ENCODE measurements at places on chromosomes 1 and 21.
A peak's percentile ranks its signal among the peaks of the same experiment; 100 is the strongest.

GRCh38 chr1:108478429-108479015 is 28.4 kb downstream of the NBPF6 start:
- no peak for DNase-seq

DNA sequence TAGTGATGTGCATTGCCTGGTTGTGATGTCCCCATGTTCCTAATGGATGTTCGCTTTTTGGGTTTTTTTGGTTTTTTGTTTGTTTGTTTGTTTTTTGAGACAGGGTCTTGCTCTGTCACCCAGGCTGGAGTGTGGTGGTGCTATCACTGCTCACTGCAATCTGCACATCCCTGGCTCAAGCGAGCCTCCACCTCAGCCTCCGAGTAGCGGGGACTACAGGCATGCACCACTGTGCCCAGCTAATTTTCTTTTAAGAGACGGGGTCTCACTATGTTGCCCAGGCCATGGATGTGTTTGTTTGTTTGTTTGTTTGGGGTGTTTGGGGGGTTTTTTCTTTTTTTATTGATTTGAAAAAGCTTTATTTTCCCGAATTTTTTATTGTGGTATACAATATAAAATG is 2.1 kb downstream of the COL6A2 start:
- DNase-seq: no peak

DNA sequence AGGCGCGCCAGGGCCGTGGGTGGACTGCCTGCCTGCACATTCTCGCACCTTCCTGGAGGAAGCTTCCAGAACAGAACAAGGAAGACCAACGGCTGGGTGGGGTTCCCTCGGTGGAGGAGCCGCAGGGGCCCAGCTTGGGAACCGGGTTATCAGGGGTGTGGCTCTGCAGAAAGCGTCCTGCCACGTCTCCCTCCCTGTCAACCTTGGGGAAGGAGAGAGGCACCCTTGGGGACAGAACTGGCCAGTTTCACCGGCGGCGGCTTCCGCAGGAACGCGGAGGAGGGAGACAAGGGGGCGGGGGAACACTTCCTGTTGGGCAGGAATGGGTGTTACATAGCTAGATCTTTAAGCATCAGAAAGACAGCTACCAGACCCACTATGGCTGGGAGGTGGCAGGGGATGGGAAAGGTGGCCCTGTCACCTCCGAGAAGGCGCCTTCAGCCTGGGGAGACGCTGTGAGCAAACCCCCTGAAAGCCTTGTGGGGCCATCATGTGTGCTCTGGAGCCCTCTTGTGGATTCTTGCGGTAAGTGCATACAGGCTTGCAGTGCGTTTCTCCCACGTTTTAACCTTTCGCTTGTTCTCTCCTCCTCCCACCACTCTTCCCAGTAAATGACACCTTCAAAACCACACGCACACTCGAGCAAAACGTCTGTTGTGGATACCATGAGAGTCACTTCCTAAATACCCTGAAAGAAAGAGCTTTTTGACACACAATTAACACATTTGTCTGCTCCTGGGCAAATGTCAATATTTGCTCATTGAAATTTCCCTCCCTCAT is 3.8 kb upstream of the PLEKHA6 start:
- DNase-seq: peak; percentile 71

DNA sequence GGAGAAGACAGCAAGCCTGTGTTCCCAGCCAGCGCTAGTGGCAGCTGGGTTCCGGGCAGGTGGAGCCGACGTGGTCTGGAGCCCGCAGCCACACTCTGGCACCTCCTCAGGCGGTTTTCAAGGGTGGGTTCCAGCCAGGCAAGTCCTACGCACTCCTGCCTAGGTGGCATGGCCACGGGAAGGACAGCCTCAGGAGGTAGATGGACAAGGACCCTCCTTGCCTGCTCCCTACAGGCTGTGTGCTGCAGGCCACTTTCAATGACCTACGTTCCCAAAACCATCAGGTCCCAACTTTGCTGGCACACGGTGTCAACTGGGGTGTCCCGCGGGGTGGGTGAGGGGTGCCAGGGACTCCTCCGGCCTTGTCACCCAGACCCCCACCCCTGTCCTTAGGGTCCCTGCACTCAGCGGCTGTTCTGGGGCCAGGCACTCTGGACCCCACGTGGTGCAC is 6.7 kb upstream of the PTGER3 start:
- DNase-seq: no peak

DNA sequence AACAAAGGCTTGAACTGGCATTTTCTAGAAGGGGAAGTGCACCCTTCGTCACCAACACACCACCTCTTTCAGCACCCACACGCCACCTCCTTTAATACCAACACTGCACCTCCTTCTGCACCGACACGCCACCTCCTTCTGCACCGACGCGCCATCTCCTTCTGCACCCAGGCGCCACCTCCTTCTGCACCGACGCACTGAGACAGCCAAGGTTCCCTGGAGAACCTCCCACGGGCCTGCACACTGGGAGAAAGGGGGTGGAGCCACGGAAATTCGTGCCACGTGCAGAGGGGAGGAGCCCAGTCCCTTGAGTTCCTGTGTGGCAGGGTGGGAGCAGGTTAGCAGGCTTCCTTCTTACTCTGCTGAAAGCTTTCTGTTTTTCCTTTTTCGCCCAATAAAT is 327.9 kb upstream of the C1orf174 start:
- DNase-seq: peak; percentile 15

Measured in HT1080 (cell line).